Activated CD8-positive, alpha-beta memory T cell treated with anti-CD3 and anti-CD28 coated beads, Interleukin-2, amount 10 ng/mL, durations not matched to agents 7 days and 5 days (primary cell): ENCODE measurements at places on chromosomes 7 and 10.

- no peak for DNase-seq
Measured at GRCh38 chr7:44259547-44260457, 59.0 kb downstream of the YKT6 start.

DNA sequence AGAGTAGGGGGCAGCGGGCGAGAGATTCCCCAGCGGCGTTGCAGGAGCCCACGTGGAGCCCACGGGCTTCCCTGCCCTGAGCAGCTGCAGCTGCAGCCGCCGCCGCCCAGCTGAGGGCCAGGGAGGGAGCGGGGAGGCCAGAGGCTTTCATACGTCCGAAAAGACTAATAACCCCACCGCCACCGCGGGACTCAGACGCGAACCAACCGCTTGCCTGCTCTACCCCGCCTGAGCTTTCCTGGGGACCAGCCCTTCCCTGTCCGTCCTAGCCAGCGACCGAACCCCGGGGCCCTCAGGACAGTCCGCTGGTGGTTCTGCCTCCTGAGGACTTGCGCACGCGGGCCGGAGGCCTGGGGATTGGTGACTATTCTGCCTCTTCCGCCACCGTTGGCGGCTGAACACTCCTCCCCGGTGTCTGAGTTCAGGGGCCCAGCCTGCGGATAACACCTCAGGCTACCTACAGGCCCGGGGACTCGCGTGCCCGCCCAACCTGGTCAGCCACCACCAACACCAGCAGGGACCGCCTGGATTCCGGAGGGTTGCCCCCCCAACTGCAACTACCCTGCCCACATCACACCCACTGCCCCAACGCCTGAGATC lies 18.4 kb downstream of the IFT22 start:
- DNase-seq, result no peak

DNA sequence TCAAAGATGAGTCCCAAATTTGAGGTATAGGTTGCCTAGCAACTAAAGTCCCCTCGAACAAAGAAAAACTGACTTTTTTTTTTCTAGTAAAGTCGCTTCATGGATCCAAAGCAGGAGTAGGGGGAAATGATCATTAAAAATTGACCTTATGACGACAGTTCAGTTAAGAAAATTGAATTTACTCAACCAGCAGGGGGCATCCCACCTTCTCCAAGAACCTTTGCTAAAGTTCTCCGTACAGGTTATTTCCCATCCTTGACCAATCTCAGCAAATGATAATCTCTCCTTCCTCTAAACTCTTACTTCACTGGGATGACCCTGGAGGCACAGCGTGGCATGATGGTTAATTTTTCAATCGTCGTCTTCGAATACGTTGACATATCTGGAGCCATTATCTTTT lies 228.3 kb downstream of the CALN1 start:
- DNase-seq, result no peak

DNA sequence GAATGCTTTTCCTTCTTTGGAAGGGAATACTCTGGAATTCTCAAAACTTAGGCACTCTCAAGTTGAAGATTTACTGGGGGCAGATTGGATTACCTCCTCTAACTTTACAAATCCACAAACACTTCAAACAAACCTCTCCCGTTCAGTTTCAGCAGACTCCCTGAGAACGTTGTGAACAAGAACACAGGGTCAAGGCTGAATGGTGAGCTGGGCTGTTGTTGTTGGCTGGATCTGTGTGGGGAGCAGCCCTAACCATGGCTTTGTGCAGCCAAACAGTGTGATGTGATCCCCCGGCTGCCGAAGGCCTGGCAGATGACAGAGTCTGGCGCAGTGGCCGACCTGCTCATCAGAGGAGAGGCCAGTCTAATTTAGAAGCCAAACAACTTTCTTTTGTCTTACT lies 93.1 kb downstream of the BMPER start:
- no peak for DNase-seq

DNA sequence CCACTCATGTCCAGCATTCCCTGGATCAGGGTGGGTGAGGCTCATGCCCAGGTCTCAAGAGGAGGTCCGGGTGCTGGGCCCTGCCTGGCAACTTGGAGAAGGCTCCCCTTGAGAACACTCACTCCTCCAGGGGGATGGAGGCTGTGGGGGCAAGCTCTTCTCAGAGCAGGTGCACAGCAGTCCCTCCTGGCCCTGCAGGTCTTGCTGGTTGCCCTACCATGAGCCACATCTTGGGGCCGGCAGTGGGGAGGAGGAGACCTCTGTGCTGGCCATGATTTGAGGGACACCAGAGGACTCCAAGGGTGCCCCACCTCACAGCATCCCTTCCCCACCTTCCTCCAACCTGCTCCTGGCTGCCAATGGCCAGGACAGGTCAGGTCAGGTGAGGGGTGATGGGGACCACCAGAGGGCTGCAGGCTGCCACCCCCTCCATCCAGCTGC lies 87.4 kb upstream of the RET start:
- DNase-seq, result no peak
